ENCODE measurements at places on chromosomes 13 and 19. TPM values are rescaled to one million over a fixed set of nuclear protein-coding genes. Genes with fewer than 3 reads are reported as not detected.

DNA sequence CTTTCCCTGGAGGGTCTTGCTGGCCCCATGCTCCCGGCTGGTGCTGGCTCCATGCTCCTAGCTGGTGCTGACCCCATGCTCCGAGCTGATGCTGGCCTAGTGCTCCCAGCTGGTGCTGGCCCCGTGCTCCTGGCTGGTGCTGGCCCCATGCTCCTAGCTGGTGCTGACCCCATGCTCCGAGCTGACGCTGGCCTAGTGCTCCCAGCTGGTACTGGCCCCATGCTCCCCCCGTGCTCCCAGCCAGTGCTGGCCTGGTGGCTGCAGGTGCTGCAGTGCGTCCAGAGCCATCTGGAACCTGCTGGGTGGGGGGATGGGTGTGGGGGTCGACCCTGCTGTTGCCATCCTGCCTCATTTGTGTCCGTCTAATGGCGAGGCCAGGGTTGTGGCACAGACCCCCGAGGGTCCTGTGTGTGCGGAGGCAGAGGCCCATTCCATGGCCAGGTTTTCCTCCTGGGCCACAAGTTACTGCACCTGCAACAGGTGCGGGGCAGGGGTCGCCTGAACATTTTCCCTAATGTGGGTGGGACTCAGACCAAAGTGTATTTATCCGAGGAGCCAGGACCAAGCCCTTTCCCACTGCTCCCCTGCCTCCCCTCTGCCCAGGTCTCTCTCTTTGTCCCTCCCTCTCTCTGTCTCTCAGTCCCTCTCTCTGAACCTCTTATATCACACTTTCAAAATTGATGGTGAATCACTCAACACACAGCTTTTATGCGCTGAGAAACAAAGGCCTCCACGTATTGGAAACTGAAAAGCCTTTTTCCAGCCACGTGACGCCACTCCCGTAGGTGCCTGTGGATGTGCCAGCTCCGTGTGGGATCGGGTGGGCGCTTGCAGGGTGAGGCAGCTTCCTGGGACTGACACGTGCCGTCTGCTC is 45.1 kb downstream of the MCF2L start:
- no peak for DNase-seq

Gene UBE2S
- total RNA-seq, result 43.8 TPM

DNA sequence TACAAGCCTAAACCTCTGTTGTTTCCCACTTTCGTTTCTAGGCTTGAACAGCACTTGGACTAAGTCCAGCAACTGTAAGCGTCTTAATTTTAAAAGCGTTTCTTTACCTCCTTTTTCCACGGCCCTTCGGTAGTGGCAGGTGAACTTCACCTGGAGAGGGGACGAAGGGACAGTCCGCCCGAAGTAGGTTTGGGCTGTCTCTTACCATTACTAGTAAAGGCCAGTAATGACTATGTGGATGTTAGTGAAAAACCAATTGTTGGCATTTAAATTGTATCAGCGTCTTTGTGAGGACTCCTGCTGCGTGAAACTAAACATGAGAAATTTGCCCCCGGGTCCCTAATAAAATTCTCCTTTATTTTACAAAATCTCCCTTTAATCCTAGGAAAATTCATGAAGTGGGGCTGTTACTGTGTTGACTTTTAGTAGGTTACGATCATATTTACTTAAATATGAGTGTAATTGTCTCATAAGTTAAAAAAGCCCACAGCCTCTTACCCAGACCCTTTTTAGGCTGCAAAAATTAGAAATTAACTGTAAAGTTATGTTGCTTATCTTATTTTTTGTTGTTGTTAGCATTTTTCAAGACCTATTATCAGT is 983 bp downstream of the ITM2B start:
- no peak for DNase-seq

GRCh38 chr13:113403255-113404104 is 39.5 kb upstream of the GRTP1 start:
- DNase-seq, result no peak

- no peak for DNase-seq
These were observed 61.6 kb downstream of the ALOX5AP start for GRCh38 chr13:30796631-30797601.

Gene TMPRSS9
- 0.25 TPM for total RNA-seq

Gene CATSPERD
- total RNA-seq, result not detected

DNA sequence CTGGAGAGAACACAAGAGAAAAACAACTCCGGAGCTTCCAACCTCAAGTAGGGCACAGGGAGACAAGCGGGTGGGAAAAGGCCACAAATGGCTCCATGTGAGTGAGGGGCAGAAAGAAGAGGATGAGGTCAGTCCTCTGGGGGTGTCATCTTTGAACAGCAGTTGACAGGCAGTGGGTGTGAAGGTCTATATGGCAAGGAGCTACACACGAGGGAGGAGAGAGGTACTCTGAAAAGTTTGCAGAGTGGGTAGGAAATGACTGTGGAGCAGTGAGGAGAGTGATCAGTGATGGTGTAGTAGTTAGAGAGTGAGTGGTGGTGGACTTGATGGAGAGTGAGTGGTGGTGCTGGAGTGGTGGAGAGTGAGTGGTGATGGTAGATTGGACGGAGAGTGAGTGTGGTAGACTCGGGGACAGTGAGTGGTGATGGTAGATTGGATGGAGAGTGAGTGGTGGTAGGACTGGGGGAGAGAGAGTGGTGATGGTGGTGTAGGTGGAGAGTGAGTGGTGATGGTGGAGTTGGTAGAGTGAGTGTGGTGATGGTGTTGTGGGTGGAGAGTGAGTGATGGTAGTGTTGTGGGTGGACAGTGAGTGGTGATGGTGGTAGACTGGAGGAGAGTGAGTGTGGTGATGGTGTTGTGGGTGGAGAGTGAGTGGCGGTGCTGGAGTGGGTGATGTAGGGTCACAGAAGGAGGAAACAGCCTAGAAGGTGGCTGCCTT is 4.0 kb downstream of the TFDP1 start:
- peak; percentile 4 for DNase-seq

Gene JAK3
- 4.0 TPM for total RNA-seq

Gene GPR12
- total RNA-seq, result 0.30 TPM

GRCh38 chr19:7267792-7268704 is 26.2 kb downstream of the INSR start:
- DNase-seq, result peak; percentile 66

Gene ZNF534
- total RNA-seq, result 0.12 TPM

Gene ZNF813
- 4.9 TPM for total RNA-seq

- DNase-seq, result no peak
These were observed 183.0 kb downstream of the RFC3 start for GRCh38 chr13:34000955-34001354.

Gene C1QTNF9B
- total RNA-seq, result not detected

DNA sequence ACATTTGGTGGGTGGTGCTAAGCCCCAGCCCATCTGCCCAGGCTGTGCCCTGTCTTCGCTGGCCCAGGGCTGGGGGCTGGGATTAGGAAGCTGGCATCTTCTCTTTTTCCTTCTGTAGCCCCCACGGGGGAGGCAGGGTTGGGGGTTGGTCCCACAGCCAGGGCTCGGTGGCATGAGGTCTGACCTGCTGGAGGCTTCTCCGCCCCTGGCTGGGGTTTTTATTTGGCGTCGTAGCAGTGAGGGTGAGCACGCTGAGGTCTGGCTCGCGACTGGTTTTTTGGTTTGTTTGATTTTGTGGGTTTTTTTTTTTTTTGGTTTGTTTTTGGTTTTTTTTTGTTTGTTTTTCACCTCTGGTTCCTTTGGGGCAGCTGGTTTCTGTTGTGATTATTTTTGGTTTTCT is 14.7 kb downstream of the ZNF574 start:
- DNase-seq, result no peak
